Kidney tubule cell (primary cell): ENCODE measurements at places on chromosomes 5 and 9.

DNA sequence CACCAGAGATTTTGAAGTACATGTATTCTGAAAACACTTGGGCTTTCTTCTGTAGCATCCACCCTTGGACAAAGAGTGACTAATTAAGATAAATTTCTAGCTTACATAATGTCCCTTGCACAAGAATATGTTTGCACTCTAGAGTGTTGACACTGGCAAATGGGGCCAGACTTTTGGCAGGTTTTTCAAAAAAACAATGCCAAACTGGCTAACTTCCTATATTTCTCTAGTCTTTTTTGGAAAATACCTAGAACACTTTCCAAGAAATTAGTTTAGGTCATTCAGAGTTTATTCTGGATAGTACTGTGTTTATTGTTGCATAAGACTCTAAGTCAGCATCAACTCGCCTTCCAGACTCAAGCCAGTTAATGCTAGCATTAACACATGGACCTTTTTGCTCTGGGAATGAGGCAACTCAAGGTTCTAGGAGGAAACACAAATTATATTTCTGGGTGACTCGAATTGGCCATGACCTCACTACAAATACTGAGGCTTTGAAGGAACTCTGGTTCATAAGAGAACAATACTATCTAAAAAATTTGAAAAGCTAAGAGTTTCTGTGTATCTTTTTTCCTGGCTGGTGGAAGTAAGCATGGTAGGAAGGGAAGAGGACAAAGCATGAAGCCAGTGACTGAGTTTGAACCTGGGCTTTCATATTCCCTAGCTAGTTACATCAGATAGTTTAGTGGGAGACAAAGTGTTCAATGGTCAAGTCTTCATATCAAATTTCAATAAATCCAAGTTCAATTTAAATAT, 101.6 kb downstream of the NREP start:
- peak; percentile 28 for DNase-seq

- DNase-seq, result peak; percentile 55
These were observed 56.0 kb upstream of the FAM174A start for GRCh38 chr5:100479079-100479688.

GRCh38 chr5:4883360-4883759, 256.8 kb upstream of the ADAMTS16 start:
- no peak for DNase-seq

- no peak for DNase-seq
These were observed 28.4 kb downstream of the ERP44 start for GRCh38 chr9:100070104-100071041.

- DNase-seq, result peak; percentile 66
These were observed 277.0 kb downstream of the SMARCA2 start for GRCh38 chr9:2291980-2292704.

DNA sequence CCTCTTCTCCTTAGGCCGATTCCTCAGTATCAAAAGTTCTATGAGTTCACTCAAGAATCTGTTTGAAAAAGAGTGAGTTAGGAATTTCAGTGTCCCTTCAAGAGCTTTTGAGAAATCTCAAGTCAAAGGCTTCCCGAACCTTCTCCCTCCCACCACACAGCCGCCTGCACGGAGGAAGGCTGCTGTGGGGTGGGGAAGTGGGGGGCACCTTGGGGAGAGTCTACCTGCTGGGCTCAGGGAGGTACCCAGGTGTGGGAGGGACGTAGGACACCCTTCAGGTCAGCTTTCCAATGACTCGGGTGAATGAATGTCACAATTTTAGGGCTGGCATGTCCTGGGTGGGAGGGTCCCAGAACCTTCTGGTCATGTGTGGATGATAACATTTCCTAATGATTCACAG, 17.5 kb downstream of the CXCL14 start:
- no peak for DNase-seq

- no peak for DNase-seq
These were observed 79.6 kb downstream of the WNK2 start for GRCh38 chr9:93263334-93264229.

GRCh38 chr5:40021007-40021406, 596.2 kb upstream of the DAB2 start:
- DNase-seq, result no peak

- no peak for DNase-seq
These were observed 21.0 kb downstream of the LPCAT1 start for GRCh38 chr5:1502737-1503120.

GRCh38 chr5:88967633-88968585, 84.9 kb upstream of the MEF2C start:
- DNase-seq, result no peak

- no peak for DNase-seq
These were observed 30.1 kb upstream of the SLC12A2 start for GRCh38 chr5:128053291-128053954.

GRCh38 chr9:116002624-116003023, 151.0 kb upstream of the PAPPA start:
- peak; percentile 79 for DNase-seq

- DNase-seq, result no peak
These were observed 164.4 kb downstream of the TLR4 start for GRCh38 chr9:117868594-117868993.

- no peak for DNase-seq
These were observed 203.1 kb downstream of the BRINP1 start for GRCh38 chr9:119166096-119166495.

GRCh38 chr9:76403352-76403751, 9.1 kb upstream of the RFK start:
- peak; percentile 84 for DNase-seq

DNA sequence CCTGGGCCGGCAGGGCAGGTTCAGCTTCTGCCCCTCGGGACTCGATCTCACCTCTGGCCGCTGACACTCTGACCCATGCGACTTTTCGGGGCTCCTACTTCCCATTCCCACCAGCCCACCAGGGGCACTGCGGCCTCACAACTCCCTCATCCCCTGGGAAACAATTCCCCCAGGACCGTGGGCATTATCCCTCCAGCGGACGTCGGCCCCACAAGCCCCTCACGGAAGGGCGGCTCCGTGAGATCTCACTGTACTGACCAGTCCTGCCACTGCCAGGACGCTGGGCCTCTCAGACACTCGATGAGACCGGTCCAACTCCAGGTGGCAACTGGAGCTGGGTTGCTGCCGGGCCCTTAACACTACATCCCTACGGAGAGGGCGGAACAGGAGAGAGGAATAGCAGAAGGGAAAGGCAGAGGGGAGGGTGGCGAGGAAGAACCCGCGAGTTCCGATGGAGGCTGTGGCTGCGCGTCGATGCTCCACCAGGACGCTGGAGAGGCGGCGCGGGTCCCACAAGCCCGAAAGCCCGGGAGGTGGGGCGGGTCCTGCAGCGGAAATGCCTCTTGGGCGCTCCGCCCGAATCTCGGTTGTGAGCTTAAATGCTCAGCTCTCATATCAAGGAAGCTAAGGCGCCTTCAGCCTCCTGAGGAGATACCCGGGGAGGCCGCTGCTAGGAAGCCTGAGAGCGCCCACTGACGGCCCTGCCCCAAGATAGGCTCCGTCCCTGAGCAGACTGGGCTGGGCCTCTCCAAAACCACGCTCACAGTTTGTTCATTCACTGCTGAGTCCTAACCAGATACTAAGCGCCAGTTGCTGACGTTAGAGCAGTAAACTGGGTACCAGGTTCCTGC, 36.3 kb downstream of the VCP start:
- DNase-seq, result no peak

- no peak for DNase-seq
These were observed 40.7 kb downstream of the CNTRL start for GRCh38 chr9:121115466-121115865.
